ENCODE measurements at places on chromosomes 7 and 10. TPM values are rescaled to one million over a fixed set of nuclear protein-coding genes. Genes with fewer than 3 reads are reported as not detected.

Gene SPDYE9
- total RNA-seq = not detected

Gene MGAM2
- not detected for total RNA-seq

Gene CALCR
- not detected for total RNA-seq

Gene RBM48
- 7.3 TPM for total RNA-seq

Gene SYT15B
- total RNA-seq = not detected

Gene THSD7A
- total RNA-seq = under 0.01 TPM

Gene FUOM
- total RNA-seq = 16.6 TPM

Gene SPDYE8
- total RNA-seq = not detected

Gene GRID2IP
- total RNA-seq = not detected

Gene UTF1
- total RNA-seq = not detected

Gene SEC31B
- total RNA-seq = 2.2 TPM

Gene TCERG1L
- not detected for total RNA-seq

Gene CPA1
- not detected for total RNA-seq

Gene CCDC3
- total RNA-seq = not detected

Gene DLX5
- total RNA-seq = not detected

Gene MYO1G
- under 0.01 TPM for total RNA-seq

Gene UPK3B
- not detected for total RNA-seq

Gene ZNF365
- not detected for total RNA-seq

Gene TMEM139
- not detected for total RNA-seq

Gene ZNF12
- 14.9 TPM for total RNA-seq

Gene LRRN3
- 0.37 TPM for total RNA-seq

Gene SCRN1
- 50.3 TPM for total RNA-seq

Gene TIAL1
- 39.3 TPM for total RNA-seq

Gene NEUROG3
- total RNA-seq = not detected

Gene MAGI2
- total RNA-seq = 10.8 TPM

Gene CALHM1
- not detected for total RNA-seq

Gene EGR2
- total RNA-seq = under 0.01 TPM

Gene OR2A5
- total RNA-seq = not detected

Gene CXCL12
- 0.20 TPM for total RNA-seq

Gene CFAP70
- 0.39 TPM for total RNA-seq

Gene TEX47
- total RNA-seq = not detected

Gene GARIN1A
- 0.59 TPM for total RNA-seq

Gene OLAH
- total RNA-seq = under 0.01 TPM

Gene TWIST1
- 45.0 TPM for total RNA-seq

Gene SLC39A12
- total RNA-seq = not detected

Gene RGR
- not detected for total RNA-seq

Gene GDF2
- not detected for total RNA-seq

Gene CDHR3
- 23.5 TPM for total RNA-seq

Gene TMEM130
- total RNA-seq = not detected

Data from subcutaneous preadipocyte (primary cell).